Endodermal cell (in vitro differentiated cells): ENCODE measurements at places on chromosomes 1 and 21. TPM values are rescaled to one million over a fixed set of nuclear protein-coding genes. Genes with fewer than 3 reads are reported as not detected.

DNA sequence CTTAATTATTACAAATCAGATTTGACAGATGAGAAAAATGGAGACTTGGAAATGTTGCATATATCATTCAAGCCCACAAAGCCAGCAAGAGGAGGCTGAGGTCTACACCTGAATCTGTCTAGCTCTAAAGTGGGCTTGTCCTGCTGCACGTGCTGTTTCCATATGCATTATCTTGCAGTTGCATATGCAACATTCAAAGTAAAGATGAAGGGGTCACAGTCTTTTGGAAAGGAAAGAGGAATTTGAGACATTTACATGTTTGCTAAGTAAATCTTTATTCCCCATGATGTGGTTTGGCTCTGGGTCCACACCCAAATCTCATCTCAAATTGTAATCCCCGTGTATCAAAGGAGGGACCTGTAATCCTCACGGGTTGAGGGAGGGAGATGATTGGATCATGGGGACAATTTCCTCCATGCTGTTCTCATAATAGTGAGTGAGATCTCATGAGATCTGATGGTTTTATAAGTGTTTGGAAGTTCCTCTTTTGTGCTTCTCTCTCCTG, 98.3 kb downstream of the BACH1 start:
- no peaks in the 10 kb centered on the region for H3K36me3 ChIP-seq
- H3K27ac ChIP-seq = no peak overlapping the region
- no peaks in the 10 kb centered on the region for H3K4me1 ChIP-seq
- no peak overlapping the region for H3K4me3 ChIP-seq
- DNase-seq = no peak

GRCh38 chr1:33176362-33176850, 5.4 kb downstream of the TRIM62 start:
- no peak overlapping the region for H3K4me3 ChIP-seq
- no peaks in the 10 kb centered on the region for H3K4me1 ChIP-seq
- no peaks in the 10 kb centered on the region for H3K36me3 ChIP-seq
- peaks cover 11% of the 10 kb centered on the region for H3K27me3 ChIP-seq

Gene SPRR4
- total RNA-seq = not detected in 2 replicates

Gene B4GALT3
- total RNA-seq = 37.9 to 42.4 TPM (median 39.3 TPM) in 3 replicates

- H3K4me3 ChIP-seq = no peak overlapping the region
- H3K27me3 ChIP-seq = no peaks in the 10 kb centered on the region
- H3K4me1 ChIP-seq = no peaks in the 10 kb centered on the region
These were observed 8.8 kb upstream of the ZNF124 start for GRCh38 chr1:247180581-247180980.

- no peak overlapping the region for H3K4me3 ChIP-seq
- H3K36me3 ChIP-seq = no peaks in the 10 kb centered on the region
- H3K27me3 ChIP-seq = no peaks in the 10 kb centered on the region
- H3K4me1 ChIP-seq = peaks cover 9% of the 10 kb centered on the region
- H3K27ac ChIP-seq = no peak overlapping the region
These were observed 140.0 kb downstream of the ETS2 start for GRCh38 chr21:38945545-38946245.

GRCh38 chr1:26359981-26360806, 6.3 kb upstream of the CRYBG2 start:
- H3K4me1 ChIP-seq = peaks cover 4% of the 10 kb centered on the region
- H3K4me3 ChIP-seq = peak overlapping the region; percentile 67
- DNase-seq = peak; percentile 88
- H3K36me3 ChIP-seq = no peaks in the 10 kb centered on the region
- no peak overlapping the region for H3K27ac ChIP-seq

DNA sequence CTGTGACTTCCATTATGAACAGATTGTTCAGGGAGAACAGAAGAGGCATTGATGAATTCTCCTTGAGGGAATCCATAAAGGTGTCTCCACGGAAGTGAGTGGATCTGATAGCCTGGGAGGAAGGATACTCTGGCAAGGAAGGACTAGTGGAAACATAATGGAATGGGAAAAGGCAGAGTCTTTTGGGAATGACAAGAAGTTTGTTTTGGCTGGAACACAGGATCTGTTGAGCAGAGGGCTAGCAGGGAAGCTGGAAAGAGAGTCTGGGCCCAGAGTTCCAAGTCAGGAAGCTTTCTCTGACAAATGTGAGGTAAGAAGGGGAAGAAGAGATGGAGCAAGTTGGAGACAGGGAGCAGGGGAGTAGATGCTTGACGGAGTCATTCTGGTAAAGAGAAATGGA, 8.1 kb downstream of the ADAMTS5 start:
- H3K27ac ChIP-seq = no peak overlapping the region
- no peaks in the 10 kb centered on the region for H3K27me3 ChIP-seq
- no peaks in the 10 kb centered on the region for H3K4me1 ChIP-seq
- no peak overlapping the region for H3K4me3 ChIP-seq
- no peak for DNase-seq

Gene LCE1F
- total RNA-seq = not detected in 2 replicates

Gene FAM72C
- 4.0 to 5.8 TPM (median 5.7 TPM) in 3 replicates for total RNA-seq

Gene RXRG
- total RNA-seq = 1.8 to 6.3 TPM (median 2.5 TPM) in 3 replicates

DNA sequence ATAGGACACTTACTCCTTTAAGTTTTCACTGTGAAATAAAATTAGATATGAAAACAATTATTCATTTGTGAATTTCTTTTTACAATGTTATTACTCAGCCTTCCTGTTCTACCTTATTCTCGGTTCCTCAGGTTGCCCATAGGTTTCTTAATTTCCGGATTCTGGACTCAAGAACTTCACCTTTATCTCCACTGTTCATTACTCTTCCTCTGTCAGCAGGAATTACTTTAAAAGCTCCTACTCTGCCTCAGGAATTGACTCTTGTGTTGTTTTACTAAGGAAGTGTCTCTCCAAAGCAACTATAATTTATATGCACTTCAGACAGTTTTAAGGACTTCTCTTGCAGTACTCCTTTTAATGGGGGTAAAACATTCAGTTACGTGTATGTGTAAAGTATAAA, 123.8 kb downstream of the OSBPL9 start:
- H3K27ac ChIP-seq = no peak overlapping the region
- no peaks in the 10 kb centered on the region for H3K4me1 ChIP-seq
- no peak for DNase-seq
- H3K27me3 ChIP-seq = no peaks in the 10 kb centered on the region

Gene DDAH1
- 12.8 to 16.3 TPM (median 15.3 TPM) in 3 replicates for total RNA-seq

Gene SMIM1
- 11.5 to 15.0 TPM (median 12.7 TPM) in 3 replicates for total RNA-seq

- DNase-seq = peak; percentile 80
- H3K4me1 ChIP-seq = no peaks in the 10 kb centered on the region
These were observed 160.3 kb downstream of the ETS2 start for GRCh38 chr21:38965910-38966504.

DNA sequence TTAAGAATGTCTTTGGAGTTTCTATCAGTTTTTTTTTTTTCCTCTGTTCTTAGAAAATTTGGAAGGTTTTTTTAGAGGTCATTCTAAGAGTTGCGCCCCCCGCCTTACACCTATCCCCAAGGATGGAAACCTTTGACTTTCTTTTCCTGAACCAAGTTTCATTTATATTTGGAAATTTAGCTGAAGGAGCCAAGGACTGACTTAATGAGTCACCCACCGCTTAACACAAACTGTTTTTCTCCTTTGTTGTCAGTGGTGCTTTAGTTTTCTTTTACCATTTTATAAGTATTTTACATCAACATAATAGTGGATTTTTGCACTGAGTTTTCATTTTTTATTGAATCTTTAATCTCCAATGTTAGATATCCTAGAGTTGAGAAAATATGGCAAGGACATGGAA, 25.3 kb downstream of the USP25 start:
- peaks cover 1% of the 10 kb centered on the region for H3K4me1 ChIP-seq
- no peak overlapping the region for H3K27ac ChIP-seq
- no peaks in the 10 kb centered on the region for H3K36me3 ChIP-seq
- no peak for DNase-seq
- H3K27me3 ChIP-seq = no peaks in the 10 kb centered on the region

DNA sequence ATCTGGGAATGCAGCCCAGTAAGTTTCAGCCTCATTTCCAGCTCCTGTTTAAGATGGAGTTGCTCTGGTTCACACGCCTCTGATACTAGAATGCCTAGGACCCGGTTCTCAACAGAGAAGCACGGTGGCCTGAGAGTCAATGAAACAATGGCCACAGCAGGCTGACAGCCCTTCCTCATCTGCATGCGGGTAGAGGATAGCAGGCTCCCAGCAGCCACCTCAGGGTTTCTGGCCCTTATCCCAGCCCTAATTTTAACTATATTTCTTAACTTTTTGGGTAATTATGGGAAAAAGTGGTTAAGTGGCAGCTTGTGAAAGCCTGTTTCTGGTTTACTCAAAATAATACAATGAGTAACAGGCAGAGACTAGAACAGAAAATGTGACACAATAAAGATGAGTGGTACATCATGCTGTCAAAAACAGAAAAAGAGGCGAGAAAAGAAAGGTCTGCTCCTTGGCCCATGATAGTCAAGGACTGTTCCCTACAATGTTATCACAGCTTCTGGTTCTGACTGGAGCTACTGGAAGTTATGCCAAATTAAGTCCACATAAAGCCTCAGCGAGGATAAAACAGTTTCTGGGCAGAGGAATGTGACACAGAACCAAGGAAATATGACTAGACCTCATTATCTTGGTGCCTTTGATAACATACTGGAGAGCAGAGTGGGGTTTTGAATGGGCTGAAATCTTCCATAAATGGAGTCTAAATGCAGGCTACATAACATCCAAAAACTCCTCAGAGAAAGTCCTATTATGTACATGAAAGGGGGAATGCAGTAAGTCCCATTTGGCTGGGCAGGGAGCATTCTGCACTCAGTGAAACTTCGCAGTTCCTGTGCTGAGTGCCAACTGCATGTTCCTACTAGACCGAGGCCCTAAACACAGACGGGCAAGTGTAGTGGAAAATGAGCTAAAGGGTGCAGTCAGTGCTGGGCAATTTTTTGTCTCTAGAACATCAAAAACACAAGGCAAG, 92.1 kb downstream of the NIBAN1 start:
- H3K36me3 ChIP-seq = no peaks in the 10 kb centered on the region
- no peaks in the 10 kb centered on the region for H3K27me3 ChIP-seq
- no peak overlapping the region for H3K27ac ChIP-seq
- no peak for DNase-seq
- H3K4me3 ChIP-seq = no peak overlapping the region

Gene PTP4A2
- 200 and 211 TPM in 2 replicates for total RNA-seq

Gene TMEM222
- 25.8 to 26.9 TPM (median 26.0 TPM) in 3 replicates for total RNA-seq

DNA sequence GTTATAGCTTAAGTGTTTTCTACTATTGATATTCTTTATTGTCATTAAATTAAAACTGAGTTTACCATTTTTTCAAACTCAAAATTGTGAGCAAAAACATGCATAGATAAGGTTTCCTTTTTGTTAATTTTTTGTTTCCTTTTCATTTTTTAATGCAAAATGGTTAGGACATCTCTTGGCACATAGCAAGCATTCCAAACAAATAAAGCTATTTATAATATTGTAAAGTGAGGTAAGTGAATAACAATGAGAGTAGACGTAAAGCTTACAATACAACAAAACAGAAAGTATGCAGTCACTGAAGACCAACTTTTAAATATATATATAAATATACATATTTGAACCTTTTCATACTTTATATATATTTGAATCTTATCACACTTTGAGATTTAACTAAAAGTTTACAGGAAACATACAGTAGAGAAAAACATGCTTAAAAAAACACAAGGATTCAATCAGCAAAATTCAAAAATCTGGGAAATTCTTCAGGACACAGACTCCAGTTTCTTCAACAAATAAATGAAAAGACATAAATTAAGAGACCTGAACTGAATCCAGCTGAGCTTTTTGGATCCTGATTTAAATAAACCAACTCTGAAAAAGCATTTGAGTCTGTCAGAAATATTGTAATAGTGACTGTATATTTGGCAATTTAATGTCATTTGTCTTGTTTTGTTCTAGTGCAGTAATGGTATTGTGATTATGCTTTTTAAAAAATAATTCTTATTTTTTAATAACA, 67.5 kb upstream of the SAMSN1 start:
- H3K27me3 ChIP-seq = no peaks in the 10 kb centered on the region
- H3K27ac ChIP-seq = no peak overlapping the region
- H3K4me3 ChIP-seq = no peak overlapping the region
- no peaks in the 10 kb centered on the region for H3K4me1 ChIP-seq
- DNase-seq = no peak
